ENCODE measurements at places on chromosomes 4 and X.

DNA sequence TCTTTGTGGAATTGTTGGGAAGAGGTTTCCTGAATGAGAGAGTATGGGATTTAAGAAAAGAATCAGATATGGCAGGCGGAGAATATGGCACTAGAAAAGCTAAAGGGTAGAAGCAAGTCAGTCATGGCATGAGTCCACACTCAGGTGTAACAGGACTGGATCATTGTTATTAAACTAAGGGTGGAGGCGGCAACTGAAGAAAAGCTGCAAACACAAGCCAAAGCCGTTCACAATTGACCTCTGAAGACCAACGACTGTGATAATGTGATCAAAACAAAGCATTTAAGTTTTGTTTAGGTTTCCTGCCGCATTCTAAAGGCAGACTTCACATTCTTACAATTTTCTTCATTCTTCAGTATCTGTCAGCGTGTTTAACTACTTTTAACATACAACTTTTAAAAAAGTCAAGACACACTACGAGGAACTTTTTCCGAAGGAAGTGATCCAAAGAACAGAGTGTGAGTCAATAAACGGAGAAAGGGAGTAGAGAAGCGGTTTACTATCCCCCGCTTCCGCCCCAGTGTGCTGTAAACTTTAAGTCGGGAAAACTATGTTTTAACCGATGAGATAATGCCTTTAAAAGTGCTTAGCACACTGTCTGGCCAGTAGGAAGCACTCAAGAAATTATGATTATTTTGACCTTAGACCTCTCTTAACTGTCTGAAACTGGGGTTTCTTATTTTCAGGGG, 909 bp upstream of the SLAIN2 start:
- DNase-seq = peak; percentile 78

DNA sequence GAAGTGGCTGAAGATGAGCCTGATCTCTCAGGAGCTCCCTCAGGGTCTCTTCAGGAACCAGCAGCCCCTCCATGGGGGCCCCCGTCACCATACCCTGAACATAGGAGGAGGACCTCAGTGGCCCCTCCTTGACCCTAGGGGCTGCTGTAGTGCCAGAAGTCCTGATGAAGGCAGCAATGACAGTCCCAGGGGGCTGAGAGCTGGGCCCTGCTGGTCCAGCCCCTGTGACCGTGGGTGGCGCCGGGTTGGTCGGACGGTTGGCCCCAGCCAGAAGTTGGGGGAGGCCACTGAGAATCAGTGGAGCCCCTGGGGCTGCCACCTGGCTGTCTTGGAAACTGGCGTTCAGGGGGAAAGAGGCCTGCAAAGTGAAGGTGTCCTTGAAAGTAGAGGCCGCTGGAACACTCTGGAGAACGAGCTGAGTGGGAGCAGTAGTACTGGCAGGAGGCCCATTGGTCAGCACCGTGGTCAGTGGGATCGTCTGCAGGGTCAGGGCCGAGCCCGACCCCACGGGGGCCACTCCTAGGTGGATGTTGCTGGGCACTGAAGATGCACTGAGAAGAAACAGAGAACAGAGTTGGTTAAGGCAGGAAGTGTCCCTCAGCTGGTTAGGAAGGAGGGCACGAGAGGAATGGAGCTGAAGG, 43.2 kb downstream of the ELF4 start:
- DNase-seq = no peak

GRCh38 chr4:184273166-184274147, 55.8 kb upstream of the ENPP6 start:
- no peak for DNase-seq

- DNase-seq = no peak
Observed at GRCh38 chr4:122099896-122100295, 52.2 kb upstream of the BLTP1 start.

Measured in kidney (tissue), 22 donors.